ENCODE measurements at places on chromosomes 3 and 15.

- no peak for DNase-seq
Observed at GRCh38 chr3:109774108-109774507, 436.8 kb upstream of the DPPA4 start.

GRCh38 chr3:99419116-99419515 is 219.3 kb upstream of the COL8A1 start:
- no peak for DNase-seq

DNA sequence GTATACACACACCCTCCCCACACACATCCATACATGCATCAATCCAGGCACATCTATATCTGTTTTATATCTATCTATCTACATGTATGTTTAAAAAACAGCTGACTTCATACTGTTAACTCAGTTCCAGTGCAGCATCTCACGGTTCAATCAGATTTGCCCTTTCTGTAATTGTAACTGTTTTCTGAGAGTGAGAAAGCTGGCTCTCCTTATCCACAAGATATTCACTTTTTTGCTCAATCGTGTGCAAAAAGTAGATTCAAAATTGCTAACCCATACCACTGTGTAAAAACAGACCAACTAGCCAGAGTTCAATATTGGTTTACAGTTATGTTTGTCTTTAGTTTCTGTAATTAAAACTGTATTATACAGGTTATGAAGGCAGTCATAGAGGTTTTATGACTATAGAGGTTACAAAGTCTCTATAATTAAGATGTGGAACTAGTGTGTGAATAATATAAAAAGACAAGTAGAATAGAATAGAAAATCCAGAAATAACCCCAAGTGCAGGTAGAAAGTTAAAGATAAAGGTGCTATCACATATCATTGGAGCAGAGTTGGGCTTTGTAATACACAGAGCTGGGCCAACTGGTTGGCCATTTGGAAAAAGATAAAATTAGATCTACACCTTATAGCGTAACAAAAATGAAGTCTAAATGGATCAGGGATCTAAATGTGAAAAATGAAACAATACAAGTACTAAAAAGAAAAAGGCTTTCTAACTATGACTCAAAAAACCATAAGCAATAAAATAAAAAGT is 20.1 kb upstream of the MCF2L2 start:
- no peak for DNase-seq

GRCh38 chr3:71702131-71703024 is 22.8 kb downstream of the EIF4E3 start:
- DNase-seq, result no peak

DNA sequence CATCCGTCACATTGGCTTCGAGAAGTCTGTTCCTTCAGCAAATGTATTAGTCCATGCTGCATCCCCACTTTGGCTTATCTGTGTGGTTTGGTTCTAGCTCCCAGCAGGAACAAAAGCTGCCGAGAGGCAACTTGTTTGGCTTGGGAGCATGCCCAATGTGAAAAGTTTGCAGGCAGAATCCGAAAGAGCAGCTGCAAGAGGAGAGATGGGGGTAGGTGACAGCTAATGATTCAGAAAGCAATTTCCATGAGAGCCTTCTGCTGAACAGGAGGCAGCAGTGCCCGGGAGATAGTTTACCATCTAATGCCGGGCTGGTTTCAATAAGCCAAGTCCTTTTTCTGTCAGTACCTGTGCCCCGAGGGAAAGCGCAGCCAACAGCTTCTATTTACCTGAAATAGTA is 60.2 kb downstream of the GRM7 start:
- no peak for DNase-seq
